ENCODE measurements at places on chromosomes 6 and 20.

DNA sequence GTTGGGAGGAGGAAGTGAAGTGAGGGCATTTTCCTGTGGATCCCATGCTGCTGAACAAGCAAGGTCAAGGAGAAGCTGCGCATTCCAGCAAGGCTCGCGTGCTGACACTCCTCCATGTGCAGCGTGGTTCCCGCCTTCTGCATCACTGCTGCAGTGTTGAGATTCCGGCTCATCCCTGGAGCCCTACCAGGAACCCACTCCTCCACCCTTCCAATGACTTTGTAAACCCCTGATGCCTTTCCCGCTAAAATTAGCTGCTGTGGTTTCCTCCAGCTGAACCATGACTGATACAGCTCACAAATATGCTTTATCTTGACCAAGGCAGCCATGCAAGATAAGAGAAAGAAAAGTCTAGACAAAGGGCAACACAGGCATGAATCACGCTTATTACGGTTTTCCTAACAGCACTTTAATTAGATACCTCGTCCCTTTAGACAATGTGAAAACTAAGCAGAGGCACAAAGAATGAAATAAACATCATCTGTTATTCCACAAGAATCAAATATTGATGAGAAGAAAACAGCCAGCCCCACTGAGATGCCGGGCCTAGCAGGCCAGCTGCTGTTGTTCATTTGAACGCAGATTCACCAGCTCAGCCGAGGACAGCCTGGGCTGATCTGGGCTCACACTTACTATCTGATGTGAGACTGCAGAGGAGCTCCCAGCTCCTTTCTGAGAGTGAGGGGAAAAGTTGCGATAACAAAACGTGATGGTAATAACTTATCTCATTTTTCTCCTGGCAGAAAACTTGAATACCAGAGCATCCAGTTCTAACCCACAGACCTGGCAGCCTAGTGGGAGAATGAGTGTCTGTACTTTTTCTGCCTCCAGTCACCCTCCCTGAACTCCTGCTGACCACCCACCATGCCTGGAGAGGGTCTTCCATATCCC lies 14.2 kb upstream of the BNIP5 start:
- peak; percentile 37 for ATAC-seq

DNA sequence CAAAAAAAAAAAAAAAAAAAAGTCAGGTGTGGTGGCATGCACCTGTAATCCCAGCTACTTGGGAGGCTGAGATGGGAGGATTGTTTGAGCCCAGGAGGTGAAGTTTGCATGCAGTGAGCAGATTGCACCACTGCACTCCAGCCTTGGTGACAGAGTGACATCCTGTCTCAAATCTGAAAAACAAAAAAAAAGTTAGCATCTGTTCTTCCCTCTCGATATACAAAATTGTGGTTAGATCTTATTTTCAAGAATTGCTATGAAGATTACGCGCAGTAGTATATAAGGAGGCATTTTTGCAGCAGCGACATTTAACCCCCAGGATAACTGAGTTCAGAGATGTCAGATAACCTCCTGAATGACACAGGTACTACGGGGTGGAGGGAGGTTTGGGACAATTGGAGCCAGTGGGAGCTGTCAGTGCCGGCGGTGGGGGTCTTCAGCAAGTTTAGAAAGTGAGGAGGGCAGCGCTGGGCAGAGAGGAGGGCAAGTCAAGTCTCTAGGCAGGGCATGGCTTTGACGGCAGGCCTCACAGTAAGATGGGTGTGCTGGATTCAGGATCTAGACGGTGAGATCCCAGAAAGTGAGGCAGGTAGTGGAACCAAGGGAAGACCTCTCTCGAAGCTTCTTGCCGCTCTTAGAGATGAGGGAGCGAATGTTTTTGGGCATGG lies 26.2 kb upstream of the MRPS18A start:
- no peak for ATAC-seq

DNA sequence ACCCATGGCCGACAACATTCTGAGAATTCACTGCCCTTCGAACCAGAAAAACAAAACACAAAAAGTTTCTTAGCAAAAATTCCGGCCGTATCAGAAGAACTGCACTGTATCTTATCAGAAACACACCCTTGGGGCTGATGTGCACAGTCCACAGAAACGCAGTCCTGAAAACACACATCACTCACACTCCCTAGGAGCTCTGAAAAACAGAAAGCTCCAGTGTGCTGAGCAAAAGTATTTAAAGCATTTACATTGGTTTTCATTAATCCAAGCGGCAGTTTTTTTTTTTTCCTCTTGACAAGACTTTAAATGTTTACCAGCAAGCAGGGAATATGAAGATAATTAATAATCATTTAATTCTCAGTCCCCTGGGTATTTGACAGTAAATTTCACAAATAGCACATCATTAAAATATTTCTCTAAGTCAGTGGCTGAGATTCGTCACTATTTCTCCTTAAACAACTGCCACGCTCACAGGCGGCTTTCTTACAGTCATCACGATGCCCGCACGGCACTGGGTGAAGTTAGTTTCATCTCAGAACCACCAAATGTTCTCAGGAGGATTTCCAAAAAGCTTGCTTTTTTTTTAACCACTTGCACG lies 13.3 kb downstream of the NFATC2 start:
- ATAC-seq: peak; percentile 54

- ATAC-seq: no peak
Measured at GRCh38 chr20:25239387-25240370, 8.2 kb upstream of the PYGB start.

GRCh38 chr6:136129365-136129764 lies 120.7 kb downstream of the MTFR2 start:
- no peak for ATAC-seq

GRCh38 chr6:91437315-91437729 lies 850.5 kb upstream of the MAP3K7 start:
- ATAC-seq: no peak

GRCh38 chr6:159108426-159108985 lies 60.7 kb upstream of the FNDC1 start:
- no peak for ATAC-seq

- ATAC-seq: no peak
Measured at GRCh38 chr20:18662279-18663040, 74.6 kb downstream of the DTD1 start.

DNA sequence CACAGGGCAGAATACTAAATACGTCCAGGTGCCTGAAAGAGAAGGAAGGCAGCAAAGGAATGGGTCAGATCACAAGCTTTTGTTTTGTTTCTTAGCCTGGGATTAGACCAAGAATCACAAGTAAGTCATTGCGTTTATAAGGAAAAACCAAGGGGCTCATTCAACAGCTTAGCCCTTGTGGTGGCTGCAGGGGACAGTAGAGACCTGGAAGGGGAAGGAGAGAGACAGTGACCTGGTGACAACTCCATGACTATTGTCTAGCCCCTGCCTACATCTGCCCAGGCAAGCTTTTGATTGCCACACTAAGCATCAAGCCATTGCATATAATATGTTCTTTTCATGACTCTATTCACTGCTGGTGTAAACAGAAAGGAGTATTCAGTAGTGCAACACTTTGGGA lies 30.2 kb upstream of the TBC1D7 start:
- no peak for ATAC-seq

DNA sequence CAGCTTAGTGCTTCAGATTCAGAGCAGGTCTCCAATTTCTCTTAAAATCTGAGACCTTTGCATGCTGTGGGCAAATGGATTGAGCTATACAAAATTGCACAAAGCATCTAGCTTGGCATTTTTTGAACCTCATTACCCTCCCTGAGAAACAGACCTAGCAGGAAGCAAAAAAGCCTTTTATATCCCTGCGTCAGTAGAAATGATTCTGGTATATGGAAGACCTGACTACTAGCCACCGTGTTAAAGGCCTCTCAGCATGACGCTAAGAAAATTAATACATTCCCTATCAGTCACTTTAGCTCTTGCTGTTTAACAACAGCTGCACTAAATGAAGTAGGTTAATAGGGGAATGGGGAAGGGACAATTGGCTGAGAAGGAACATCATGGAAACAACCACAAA lies 110.7 kb upstream of the SMLR1 start:
- no peak for ATAC-seq

DNA sequence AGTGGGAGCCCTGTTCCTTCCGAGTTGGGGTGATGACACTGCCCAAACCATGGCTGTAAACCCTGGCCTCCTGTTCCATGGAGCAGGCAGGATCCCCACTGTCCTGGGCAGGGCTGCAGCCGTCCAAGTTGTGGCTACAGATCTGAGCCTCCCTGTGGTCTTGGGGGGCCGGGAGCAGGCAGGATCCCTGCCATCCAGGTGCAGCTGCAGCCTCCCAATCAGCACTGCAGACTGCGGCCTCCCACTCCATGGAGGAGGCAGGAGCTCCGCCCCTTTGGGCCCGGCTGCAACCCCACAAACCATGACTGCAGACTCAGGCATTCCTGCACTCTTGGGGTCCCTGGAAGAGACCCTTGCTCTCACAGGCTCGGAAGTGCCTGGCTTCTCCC lies 872.1 kb upstream of the GJE1 start:
- peak; percentile 56 for ATAC-seq

- no peak for ATAC-seq
Measured at GRCh38 chr20:56513161-56514150, 11.1 kb upstream of the FAM209A start.

GRCh38 chr6:158358450-158359077 lies 46.3 kb downstream of the TULP4 start:
- no peak for ATAC-seq

DNA sequence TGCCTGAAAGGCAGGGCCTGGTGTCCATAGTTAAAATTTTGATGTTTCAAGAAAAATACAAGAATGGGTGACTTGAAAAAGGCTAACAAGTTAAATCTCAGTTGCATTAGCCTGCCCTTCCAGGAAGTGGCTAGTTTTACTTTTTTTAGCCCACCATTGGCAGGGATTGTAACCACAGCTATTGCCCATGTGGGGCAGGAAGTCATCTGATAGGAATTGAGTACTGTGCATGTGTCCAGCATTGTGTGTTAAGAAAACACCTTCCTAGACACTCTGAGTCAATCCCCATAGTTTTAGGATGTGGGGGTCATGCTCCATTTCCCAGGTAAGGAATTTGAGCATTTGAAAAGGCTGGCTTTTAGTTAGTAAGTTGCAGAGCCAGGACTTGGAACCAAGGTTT lies 26.9 kb downstream of the LYRM2 start:
- 0 out of 3 replicates have a peak, but pooled peaks have one; percentile 31 for ATAC-seq

DNA sequence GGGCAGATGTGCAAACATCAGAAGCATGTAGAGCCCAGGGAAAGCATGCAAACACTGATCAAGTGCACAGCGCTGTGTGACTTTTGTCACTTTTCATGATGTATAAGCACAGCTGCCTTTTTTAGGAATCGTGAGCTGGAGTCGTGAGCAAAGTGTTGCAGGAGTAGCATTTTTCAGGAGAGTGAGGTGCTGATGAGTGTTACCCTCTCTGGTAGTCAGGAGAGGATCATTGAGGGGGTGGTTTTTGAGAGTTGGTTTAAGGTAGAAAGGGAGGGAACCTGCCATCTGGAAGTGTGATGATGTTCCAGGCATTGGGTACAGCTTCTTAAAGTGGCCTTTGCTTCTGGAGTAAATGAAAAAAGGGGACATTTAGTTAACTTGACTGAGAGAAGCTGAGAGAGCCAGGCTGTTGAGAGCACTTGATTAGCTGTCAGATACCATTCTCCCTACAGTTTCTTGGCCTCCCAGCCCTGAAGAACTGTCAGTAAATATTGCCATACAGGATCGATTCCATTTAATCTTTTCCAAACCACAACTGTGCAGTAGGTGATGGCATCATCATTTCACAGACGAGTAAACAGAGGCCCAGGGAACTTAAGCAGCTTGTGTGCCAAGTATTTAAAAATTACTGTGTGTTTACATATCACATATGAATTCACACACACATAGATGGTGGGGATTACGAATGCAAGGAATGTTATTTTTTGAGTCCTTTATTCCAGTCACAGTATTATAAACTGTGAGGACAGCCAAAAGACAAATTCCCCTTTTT lies 28.9 kb downstream of the TPD52L1 start:
- no peak for ATAC-seq

GRCh38 chr6:163489584-163489983 lies 75.1 kb downstream of the QKI start:
- ATAC-seq: peak; percentile 72

GRCh38 chr20:62031462-62032092 lies 34.1 kb downstream of the TAF4 start:
- ATAC-seq: no peak

GRCh38 chr20:16352321-16352720 lies 220.9 kb downstream of the KIF16B start:
- ATAC-seq: no peak

DNA sequence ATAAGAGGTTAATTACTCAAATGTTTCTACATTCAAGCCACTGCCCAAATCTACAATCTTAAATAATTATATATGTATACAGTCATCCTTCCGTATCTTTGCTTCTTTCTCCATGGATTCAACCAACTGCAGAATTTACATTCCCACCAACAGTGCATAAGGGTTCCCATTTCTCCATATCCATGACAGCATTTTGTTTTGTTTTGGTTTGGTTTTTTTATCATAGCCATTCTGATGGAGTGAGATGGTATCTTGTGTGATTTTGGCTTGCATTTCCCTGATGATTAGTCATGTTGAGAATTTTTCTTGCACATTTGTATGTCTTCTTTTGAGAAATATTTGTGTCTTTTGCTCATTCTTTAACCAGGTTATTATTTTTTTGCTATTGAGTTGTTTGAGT lies 198.5 kb downstream of the C6orf118 start:
- ATAC-seq: no peak

DNA sequence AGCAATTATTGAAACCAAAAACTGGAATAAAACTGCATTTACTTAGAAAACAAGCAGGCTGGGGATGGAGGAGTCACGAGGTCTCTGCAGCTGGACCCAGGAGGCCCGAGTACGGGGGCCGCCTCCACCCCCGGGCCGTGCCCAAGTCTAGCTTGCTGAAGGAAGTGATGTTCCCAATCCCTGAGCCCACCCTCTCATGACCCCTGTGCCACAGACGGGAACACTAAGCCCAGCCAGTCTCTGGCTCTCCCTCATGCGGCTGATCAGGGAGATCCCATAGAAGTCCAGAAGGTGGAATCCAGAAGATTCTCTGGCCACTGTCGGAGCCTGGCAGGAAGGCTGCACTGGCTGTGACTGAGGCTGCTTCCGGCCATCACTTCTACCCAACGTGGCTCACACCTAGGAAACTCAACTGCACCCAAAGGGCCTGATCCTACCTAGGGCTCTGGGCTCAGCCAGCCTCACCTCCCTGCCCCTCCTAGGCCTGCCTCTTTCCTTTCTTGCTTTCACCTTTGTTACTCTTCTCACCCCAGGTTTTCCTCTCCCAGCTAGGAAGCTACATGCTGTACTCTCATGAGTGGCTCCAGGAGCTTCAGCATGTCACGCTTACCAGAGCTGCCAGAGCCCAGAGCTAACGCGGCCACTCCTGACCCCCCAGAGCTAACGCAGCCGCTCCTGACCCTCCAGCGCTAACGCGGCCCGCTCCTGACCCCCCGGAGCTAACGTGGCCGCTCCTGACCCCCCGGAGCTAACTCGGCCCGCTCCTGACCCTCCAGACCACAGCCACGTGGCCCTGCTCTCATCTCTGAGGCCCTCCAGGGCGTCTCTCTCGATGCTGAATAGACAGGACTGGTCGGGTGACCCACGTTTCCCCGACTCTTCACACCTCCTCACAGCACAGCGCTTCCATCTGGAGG lies 24.7 kb upstream of the HELZ2 start:
- no peak for ATAC-seq

DNA sequence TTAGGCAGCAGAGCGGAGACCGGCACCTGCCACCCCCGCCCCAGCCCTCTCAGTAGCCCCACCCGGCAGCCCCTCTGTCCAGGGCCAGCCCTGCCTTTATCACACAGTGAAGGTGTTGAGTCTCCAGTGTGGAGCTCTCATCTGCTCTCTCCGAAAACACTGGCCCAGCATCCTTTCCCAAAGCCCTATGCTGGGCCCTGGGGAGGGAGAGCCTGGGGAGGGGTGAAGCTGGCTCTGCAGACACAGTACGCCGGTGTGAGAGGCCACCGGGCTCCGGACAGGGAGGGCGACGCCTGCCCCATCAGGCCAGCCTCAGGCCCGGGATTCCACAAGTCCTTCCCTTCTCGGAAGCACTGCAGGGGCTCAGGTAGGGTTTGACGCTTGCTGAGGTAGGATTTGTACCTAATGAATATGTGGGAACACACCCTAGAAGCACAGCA lies 186.9 kb downstream of the ERMARD start:
- ATAC-seq: no peak

Measured in SK-N-SH treated with all-trans-retinoic acid at 6 μM for 48 hours (cell line).